ENCODE measurements at places on chromosomes 7 and 10.

GRCh38 chr10:34476608-34477007 lies 338.5 kb downstream of the PARD3 start:
- H3K4me3 ChIP-seq, result no peak overlapping the region
- DNase-seq, result no peak
- H3K36me3 ChIP-seq, result no peaks in the 10 kb centered on the region

- DNase-seq, result no peak
- H3K27me3 ChIP-seq, result no peaks in the 10 kb centered on the region
- no peaks in the 10 kb centered on the region for H3K36me3 ChIP-seq
- no peak overlapping the region for H3K27ac ChIP-seq
- no peaks in the 10 kb centered on the region for H3K4me1 ChIP-seq
- H3K4me3 ChIP-seq, result no peak overlapping the region
Measured at GRCh38 chr10:128808921-128809440, 658.1 kb upstream of the MGMT start.

DNA sequence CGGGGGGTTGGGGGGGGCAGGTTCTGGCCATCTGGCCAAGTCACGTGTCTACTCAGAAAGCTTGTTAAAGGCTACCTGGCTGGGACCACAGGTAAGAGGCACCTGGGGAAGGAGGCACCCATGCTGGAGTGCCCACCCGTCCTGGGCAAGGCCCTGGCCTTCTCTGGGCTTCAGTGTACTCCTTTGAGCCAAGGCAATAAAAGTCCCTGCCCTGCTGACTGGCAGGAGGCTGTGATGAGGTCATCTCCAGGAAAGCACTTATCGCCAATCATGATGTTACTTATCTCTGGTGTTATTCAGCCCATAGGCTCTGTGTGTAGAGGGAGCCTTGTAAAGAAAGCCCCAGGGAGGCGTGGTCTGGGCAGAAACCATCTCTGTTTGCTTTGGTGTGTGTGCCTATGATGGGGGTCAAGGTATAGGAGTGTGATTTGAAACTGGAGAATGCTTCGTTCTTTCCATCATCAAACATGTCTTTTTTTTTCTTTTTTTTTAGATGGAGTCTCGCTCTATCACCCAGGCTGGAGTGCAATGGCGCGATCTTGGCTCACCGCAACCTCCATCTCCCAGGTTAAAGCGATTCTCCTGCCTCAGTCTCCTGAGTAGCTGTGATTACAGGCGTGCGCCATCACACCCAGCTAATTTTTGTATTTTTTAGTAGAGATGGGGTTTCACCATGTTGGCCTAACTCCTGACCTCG lies 2.5 kb upstream of the CLDN4 start:
- no peak for DNase-seq
- H3K4me3 ChIP-seq, result no peak overlapping the region
- no peaks in the 10 kb centered on the region for H3K36me3 ChIP-seq
- no peaks in the 10 kb centered on the region for H3K27me3 ChIP-seq

GRCh38 chr10:77946084-77946483 lies 19.5 kb upstream of the DLG5 start:
- DNase-seq, result no peak
- no peaks in the 10 kb centered on the region for H3K4me1 ChIP-seq
- no peaks in the 10 kb centered on the region for H3K27me3 ChIP-seq
- H3K27ac ChIP-seq, result no peak overlapping the region
- H3K36me3 ChIP-seq, result no peaks in the 10 kb centered on the region

GRCh38 chr10:61314273-61314672 lies 138.9 kb downstream of the TMEM26 start:
- no peaks in the 10 kb centered on the region for H3K27me3 ChIP-seq
- H3K36me3 ChIP-seq, result no peaks in the 10 kb centered on the region
- no peak for DNase-seq
- H3K27ac ChIP-seq, result no peak overlapping the region
- H3K4me3 ChIP-seq, result no peak overlapping the region
- H3K4me1 ChIP-seq, result peaks cover 24% of the 10 kb centered on the region

DNA sequence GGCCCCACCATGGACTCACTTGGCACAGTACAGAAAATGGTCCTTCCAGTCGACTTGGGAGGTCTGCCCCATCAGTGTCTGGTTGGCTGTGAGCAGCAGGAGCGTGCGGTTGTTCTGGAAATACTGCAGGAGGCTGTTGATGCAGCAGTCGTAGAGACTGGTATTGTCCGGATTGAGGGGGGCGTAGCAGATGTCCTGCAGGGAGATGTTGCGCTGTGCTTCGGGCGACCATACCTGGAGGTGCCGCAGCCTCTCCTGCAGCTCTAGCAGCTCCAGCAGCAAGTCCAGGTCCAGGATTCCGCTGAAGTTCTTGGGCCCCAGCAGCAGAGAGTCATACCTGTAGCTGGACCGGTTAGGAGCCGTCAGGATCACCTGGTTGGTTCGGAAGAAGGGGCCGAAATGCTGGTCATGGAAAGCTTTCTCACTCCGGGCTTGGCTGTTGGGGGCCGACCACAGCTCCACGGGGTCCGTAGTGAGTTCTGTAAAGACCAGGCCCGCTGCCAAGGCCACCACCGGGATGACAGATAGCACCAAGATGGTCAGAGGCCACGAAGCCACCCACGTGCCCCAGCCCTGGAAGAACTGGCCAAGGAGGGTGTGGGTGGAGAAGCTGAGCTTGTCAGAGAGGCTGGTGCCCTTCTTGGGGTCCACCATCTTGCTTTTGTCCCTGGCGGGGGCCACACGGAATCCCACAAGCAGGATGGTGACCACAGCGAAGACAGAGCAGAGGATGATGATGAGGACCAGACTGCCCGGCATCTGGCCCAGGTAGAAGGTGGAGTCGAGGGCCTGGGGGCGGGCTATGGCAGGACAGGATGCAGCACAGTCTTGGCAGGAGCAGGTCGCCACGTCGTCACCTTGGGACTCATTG lies 2.1 kb downstream of the NPC1L1 start:
- H3K27me3 ChIP-seq, result no peaks in the 10 kb centered on the region
- H3K36me3 ChIP-seq, result no peaks in the 10 kb centered on the region
- H3K4me3 ChIP-seq, result no peak overlapping the region
- H3K4me1 ChIP-seq, result no peaks in the 10 kb centered on the region
- DNase-seq, result no peak

GRCh38 chr7:99404235-99404976 lies 4.0 kb downstream of the PDAP1 start:
- no peak for DNase-seq
- H3K36me3 ChIP-seq, result peaks cover 8% of the 10 kb centered on the region
- no peak overlapping the region for H3K4me3 ChIP-seq
- no peaks in the 10 kb centered on the region for H3K27me3 ChIP-seq
- peaks cover 17% of the 10 kb centered on the region for H3K4me1 ChIP-seq
- no peak overlapping the region for H3K27ac ChIP-seq

DNA sequence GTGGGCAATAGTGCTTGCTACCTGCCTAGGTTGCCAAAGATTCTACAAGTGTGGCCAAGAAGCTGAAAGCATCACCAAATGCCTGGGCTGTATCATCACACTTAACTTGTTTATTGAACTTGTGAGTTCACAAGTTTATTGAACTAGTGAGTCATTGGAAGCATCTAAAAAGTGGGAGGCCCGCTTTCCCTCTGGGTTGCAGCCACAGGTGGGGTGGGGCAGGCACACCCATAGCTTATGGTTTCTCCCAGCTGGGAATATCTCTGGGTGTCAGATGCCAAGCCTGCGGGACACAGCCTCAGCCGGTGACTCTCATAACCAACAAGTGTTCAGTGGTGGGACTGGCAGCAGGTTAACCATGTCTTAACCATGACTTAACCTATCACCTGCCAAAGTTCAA lies 145.9 kb upstream of the FAM13C start:
- no peaks in the 10 kb centered on the region for H3K36me3 ChIP-seq
- no peaks in the 10 kb centered on the region for H3K27me3 ChIP-seq
- H3K4me3 ChIP-seq, result no peak overlapping the region
- H3K27ac ChIP-seq, result no peak overlapping the region
- DNase-seq, result no peak

DNA sequence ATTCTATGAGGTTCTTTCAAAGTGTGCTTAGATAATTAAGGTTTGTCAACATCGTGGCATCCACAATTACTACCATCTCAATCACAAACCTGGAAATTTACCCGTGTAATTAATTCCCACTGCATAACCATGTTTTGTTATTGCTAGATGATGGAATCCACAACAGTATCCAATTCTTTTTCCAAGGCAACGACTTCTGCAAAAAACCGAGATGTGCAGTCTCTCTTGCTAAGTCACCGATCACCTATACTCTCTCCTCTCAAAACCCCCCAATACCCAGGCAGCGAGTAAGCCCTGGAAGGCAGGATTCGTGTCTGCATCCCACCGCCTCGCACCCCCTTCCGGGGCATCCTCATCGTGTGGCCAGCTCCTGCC lies 678 bp upstream of the EIF4H start:
- H3K27me3 ChIP-seq, result no peaks in the 10 kb centered on the region
- no peak for DNase-seq
- peaks cover 17% of the 10 kb centered on the region for H3K36me3 ChIP-seq

- peak overlapping the region; percentile 86 for H3K27ac ChIP-seq
- H3K27me3 ChIP-seq, result no peaks in the 10 kb centered on the region
- H3K4me3 ChIP-seq, result no peak overlapping the region
- H3K4me1 ChIP-seq, result peaks cover 60% of the 10 kb centered on the region
- H3K36me3 ChIP-seq, result no peaks in the 10 kb centered on the region
- no peak for DNase-seq
Measured at GRCh38 chr10:70306181-70306705, 22.4 kb upstream of the NPFFR1 start.

GRCh38 chr7:51633006-51633405 lies 316.4 kb upstream of the COBL start:
- H3K27ac ChIP-seq, result no peak overlapping the region
- H3K36me3 ChIP-seq, result no peaks in the 10 kb centered on the region
- DNase-seq, result no peak
- no peaks in the 10 kb centered on the region for H3K4me1 ChIP-seq
